BJ (cell line): ENCODE measurements at places on chromosomes 3 and 15.

- no peak for DNase-seq
These were observed 58.5 kb downstream of the CCNL1 start for GRCh38 chr3:157101486-157101885.

- no peak for DNase-seq
These were observed 130.2 kb upstream of the TPRG1 start for GRCh38 chr3:189041482-189042090.

DNA sequence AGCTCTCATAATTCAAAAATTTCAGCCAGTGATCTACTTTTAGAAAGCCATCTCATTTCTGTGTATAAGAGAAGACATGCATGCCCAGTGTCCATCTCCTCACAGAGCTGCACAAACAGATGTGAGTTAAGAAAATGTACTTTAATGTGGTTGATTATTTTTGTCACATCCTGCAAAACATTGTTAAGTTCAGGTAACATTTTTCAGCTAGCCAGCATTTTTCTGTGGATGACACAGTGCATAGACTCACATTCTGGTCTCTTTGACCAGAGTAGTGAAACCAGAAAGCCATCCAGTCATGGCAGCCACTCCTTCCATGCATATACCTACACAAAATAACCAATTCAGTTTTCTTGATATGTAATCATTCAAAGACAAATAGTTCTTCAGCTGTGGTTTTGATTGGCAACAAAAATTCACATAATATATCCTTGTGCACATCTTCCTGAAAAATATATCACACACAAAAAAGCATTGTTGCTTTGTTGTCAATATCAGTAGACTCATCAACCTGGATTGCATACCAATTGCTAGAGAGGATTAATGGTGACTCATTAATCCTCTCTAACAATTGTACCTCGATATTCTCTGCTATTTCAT, 2.1 kb upstream of the PLSCR1 start:
- no peak for DNase-seq

- no peak for DNase-seq
These were observed 249.9 kb upstream of the LRTM1 start for GRCh38 chr3:55177749-55178148.

DNA sequence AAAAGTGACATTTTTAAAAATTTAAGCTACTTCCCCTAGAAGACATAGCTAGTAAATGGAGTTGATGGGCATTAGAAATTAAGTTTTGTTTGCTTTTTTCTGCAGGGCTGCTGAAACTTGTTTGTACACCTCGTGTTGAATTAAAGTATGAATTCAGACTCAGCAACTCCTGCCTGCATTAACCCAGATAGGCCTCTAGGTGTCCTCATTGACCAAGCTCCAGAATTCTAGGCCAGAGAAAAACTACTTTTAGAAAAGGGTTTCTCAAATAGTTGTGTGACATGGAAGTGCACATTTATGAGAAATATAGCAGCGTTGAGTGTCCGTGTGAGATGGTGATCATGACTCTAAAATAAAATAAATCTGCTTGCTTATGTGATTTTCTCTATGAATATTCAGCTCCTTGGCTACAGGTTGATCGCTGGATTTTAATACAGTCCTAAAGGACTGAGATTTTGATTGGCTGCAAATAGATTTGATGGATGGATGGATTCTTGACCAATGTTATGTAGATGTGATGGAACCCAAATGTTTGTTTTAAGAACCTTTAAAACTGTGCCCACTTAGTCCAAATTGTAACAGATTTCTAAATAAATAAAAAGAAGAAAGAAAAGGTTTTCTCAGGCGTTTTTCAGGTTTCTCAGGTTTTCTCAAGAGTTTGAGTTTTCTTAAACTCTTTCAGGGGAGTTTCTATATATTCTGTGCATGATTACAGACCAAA, 39.4 kb upstream of the LMOD3 start:
- DNase-seq = no peak

GRCh38 chr15:55279746-55280351, 9.8 kb downstream of the RAB27A start:
- DNase-seq = peak; percentile 73

- no peak for DNase-seq
These were observed 16.1 kb downstream of the ZNF80 start for GRCh38 chr3:114221165-114221880.

DNA sequence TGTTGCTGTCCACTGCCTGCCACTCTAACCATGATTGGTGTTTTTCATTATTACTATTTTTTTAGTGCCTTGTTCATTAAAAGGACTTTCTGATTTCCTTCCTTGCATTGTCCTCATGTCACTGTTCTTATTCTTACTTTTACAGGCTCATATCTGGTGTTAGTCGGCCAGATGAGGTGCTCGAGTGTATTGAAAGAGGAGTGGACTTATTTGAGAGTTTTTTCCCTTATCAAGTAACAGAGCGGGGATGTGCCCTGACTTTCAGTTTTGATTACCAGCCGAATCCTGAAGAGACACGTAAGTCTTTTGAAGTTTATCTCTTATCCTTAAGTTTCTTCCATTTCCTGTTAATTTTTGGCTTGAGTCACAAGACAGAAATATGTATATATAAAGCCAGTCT, 23.2 kb downstream of the QTRT2 start:
- no peak for DNase-seq

DNA sequence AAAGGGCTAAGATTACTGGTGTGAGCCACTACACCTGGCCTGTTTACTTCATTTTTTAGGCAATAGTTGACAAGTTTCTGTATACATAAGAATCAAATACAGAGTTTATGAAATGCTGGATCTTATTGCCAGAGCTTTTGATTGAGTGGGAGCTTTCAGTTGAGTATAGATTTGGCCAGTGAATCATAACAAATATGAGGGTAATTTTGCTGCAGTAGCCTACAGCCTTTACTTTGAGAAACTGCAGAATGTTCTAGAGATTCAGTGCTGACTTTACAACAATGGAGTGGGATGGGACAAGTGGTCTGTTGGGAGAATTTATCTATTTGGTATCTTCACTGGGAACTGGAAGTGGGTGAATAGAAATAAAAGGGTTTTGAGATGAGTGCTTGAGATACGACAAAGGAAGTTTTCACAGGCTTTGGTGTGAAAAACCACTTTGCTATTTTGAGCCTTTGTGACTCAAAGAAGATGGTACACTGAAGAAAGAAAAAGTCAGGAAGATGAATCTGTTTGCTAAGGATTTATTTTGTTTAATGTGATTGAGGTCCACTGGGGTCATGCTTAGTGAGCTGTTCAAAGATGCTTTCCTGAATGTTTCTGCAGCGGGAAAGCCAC, 227.8 kb downstream of the UBE2E2 start:
- no peak for DNase-seq

- no peak for DNase-seq
These were observed 203.6 kb upstream of the WNT5A start for GRCh38 chr3:55690726-55691125.

DNA sequence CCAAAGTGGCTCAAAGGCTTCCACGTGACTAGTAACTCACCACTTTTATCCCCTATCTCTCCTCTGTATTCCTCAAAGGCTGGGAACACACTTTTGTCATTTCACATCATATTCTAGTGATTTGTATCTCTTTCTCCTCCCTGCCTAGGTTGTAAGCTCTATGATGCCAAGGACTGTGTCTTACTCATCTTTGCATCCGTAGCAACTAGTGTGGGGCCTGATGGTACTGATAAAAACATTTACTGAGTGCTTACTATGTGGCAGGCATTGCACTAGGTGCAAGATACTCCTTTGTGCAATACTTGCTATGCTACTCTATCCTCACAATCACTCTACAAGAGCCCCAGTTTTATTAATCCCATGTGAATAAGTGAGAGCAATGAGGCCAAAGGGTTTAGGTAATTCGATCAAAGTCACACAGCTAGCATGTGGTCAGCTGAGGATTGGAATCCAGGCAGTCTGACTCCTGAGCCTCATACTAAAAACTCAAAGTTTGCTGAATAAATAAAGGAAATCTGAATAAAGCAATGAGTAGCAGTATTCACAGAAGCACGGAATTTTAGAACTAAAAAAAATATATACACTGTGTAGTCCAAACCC, 342.6 kb upstream of the ICE2 start:
- DNase-seq = no peak

DNA sequence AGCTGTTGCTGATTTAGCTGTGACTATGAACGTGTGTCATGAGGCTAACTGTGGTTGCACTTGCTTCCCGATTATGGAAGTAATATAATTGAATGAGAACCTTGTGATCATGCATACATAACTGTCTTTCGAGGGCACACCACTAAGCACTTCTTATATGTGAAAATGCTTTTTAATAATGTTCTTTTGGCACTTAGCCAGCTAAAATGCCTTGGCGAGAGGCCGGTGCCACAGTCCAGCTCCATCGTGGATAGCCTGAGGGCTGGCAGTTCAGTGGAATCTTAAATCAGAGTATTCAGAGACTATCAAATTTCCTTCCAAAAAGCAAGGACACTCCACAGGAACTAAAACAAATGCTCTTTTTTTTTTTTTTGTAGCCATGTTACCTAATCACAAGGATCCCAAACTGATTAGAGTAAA, 161.6 kb upstream of the FRMD4B start:
- no peak for DNase-seq

DNA sequence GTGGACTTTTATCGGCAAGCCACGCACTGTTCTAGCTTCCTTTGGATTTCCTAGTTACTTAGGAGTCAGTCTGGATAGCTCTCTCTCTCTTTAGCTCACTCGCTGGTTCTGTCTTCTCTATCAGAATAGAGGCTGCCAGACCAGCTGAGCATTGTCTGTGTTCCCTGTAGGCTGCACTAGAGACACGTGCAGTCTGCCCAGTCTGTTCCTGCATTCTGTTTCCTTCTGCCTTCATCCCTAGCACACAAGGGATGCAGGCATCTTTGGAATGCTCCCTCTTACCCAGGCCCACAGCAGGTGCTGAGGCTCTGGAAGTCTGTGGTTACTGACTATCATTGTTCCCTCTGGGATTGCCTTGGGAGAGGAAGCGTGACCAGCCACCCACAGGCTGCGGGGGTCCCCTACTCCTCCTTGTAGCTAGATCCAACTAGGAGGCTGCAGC, 322.8 kb downstream of the ZNF621 start:
- DNase-seq = no peak

DNA sequence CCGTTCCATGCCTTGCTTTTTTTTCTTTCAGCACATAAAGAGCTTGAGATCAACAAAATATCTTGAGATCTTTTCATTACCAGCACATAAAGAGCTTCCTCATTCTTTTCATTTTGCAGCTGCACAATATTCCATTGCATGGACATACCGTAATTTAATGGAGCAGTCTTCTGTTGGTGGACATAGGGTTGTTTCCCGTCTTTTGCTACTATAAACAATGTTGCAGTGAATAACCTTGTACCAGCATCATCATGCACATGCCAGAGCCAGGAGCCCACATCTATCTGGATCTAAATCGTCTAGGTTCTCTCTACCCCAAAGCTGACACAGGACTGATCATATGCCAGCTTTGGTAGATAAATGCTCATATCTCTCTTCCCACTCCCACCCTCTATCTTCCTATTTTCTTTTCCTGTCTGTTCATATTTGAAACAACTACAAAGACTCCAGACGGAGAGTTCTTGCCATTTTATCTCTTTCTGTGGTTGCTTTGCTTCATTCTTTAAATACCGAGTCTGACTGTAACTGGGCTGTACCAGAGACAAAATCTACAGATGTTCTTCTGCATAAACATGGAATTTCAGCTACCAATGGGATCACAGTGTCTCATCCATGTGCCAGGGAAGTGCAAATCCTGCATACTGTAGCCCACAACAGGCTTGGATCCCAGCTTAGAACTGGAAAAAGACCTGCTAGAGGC, 47.1 kb upstream of the AKAP13 start:
- peak; percentile 78 for DNase-seq

DNA sequence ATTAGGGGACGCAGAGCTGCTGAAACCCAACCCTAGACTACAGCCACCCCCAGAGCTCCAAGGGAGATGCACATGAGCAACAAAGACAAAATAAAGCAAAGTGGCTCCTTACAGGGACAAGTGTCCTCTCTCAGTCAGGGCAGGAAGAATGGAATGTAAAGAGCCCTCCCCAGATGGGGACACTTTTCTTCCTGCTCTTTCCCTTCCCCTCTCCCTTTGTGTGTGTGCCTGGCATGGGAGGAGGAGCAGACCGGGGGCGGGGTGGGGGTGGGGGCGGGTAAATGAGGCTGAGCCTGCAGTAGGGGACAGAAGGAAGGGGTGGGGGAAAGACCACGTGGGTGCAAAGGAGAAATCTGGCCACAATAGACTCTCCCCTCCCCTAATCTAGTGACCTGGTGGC, 37.4 kb downstream of the ACAA1 start:
- DNase-seq = no peak

GRCh38 chr3:136249593-136249992, 547 bp upstream of the PCCB start:
- no peak for DNase-seq

GRCh38 chr15:47924381-47924780, 196.4 kb upstream of the SLC24A5 start:
- DNase-seq = no peak

GRCh38 chr3:56737006-56737405, 53.9 kb upstream of the TASOR start:
- DNase-seq = no peak

DNA sequence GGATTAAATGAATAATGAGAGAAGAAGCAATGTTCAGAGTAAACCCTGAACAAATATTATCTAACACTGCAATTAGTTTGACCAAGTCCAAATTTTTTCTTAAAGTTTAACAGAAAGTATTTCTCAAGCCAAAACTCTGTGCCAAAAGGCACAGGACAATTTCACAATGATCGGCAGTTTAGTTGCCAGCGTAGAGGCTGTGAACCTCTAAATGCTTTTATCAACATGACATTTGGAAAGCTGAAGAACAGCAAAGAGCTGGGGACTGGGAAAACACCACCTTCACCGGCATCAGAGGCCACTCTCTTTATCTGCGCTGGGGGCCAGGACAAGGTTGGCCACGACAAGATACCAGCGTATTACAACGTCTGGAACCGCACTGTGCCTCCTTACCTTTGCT, 125.6 kb downstream of the ADAMTS17 start:
- DNase-seq = no peak

GRCh38 chr3:126685493-126685892, 18.5 kb upstream of the CHCHD6 start:
- no peak for DNase-seq

DNA sequence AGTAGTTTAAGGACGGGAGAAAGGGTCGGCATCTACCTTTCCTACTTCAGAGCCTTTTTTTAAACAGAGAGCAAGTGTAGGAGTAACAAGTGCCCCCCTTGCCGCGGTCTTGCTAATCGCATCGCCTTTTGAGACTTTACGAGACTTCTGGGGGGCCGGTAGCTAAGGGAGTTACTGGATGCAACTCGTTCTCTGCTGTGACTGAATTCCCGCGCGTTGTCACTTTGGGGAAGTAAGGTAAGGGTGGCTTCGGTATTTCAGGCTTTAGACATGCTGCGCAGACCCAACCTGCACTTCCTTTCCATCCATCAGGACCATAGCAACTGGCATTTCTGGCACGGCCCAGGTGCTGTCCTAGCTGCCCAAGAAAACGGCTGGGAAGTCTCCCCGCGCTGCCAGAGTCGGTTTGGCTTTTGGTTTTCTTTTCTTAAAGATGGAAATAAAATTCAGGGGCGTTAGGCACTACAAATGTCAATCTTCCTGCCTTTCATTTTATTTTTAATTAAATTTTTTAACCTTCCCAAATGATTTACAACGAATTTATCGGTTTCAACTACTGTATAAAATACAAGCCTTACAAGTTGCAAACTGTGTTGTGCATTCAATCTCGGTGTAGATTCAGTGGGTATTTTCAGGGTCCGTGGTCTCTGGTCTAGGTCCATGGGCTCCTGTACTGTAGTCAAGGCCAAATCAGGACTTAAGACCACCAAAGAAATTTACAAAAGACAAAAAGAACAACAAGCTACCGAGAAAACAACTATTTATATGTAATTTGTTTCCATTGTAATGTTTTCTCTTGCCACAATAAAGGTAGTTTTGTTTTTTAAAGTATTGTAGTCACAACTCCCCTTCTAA, 3.5 kb downstream of the MECOM start:
- DNase-seq = no peak

- DNase-seq = no peak
These were observed 532.2 kb downstream of the ROBO2 start for GRCh38 chr3:77571971-77572715.
